ENCODE measurements at places on chromosomes 1 and 21.

- no peak for DNase-seq
Observed at GRCh38 chr1:54362881-54363340, 43.3 kb downstream of the SSBP3 start.

- no peak for DNase-seq
Observed at GRCh38 chr1:207862241-207862787, 48.6 kb downstream of the CD34 start.

DNA sequence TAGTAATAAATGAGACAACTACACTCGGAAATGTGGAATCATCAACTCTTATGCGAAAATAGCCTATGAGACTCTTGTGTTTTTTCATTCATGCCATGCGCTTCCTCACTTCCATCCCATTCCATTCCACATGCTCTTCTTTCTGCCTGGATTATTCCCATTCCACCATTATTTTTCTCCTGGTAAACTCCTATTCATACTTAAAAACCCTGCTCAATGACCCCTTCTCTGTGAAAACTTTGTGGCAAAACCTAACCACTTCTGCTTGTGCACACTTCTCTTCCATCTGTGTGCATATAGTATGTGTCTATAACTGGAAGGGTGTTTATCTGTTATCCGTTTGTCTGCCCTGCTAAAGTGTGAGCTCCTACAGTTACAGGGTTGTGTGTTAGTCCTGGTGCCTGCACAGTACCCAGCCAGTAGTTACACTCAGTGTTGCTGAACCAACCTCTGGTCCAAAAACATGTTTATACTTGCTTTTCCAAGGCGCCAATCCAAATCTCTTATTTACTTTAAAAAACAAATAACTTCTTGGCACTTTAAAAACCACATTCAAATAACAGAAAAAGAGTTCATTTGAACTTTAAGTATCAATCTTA lies 10.7 kb downstream of the EPHX1 start:
- no peak for DNase-seq

DNA sequence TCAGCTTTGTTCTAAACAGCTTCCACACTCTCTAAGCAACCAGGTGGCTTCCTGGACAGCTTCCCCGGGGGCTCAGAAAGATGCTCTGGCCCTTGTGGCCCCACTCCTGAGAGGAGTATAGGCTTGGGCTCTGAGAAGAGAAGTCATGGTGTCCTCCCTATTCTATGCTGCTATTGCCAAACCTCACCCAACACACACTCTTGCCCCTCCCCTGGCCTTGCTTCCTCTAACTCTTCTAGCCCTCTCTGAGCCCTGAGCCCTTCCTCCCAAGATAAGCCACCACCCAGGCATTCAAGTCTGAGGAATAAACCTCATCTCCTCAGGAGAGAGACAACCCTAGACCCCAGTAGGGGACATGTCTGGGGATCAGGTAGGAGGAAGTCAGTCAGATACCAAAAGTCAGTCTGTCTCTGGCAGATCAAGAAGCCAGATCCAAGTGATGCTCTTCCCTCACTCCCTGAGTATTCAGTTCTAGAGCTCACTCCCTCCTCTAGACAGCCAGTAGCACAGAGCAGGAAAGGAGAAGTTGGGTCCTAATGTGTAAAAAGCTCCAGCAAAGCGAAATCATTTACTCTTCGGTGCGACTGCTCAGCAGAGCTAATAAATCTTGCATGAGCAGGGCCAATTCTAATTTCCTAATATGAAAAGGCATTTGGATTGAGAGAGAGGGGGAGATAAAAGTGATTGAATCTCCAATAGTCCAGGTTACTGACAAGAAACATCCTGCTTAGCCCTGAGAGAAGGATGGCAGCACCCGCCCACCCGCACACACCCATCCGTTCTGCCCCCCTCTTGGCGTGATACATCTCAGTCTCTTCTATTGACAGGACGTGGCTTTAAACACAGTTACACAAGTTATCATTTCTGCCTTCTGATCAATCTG lies 50.5 kb downstream of the DMAP1 start:
- no peak for DNase-seq

DNA sequence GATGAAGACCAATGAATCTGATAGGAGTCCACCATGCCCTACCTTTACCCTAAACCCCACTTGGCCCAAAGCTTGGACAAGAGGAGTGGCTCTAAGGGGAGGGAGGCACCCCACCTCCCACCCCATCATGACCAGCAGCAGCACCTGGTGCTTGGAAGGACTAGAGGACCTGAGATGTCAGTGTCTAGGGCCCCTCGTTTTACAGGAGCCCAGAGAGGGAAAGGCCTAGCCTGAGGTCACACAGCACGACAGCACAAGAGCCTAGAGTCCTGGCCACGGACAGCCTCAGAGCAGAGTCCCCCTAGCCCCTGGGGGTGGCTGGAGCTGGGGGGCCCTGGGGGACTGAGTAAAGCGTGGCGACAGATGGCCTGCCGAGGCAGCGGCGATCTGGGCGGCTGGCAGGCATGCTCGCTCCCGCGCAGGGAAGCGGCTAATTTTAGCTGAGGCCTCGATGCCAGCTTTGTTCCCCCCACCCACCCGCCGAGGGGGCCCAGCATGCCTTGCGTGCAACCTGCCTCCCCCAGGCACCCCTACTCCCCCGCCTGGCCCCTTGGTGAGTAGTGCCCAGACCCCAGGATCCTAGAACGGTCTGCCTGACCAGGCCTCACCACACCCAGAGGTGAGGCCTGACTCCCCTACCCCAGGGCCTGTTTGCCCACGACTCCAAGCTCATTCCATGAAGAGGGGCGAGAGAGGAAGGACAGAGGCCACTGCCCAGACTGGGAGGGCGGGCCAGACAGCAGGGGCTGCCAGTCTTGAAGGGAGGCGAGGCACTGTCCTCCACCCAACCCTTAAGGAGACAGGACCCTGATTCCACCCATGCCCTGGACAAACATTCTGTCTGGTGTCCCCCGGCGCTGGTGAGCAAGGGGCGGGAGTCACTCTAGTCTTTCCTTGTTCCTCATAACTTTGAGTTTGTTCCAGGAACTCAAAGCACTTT lies 39.0 kb downstream of the AHDC1 start:
- no peak for DNase-seq

DNA sequence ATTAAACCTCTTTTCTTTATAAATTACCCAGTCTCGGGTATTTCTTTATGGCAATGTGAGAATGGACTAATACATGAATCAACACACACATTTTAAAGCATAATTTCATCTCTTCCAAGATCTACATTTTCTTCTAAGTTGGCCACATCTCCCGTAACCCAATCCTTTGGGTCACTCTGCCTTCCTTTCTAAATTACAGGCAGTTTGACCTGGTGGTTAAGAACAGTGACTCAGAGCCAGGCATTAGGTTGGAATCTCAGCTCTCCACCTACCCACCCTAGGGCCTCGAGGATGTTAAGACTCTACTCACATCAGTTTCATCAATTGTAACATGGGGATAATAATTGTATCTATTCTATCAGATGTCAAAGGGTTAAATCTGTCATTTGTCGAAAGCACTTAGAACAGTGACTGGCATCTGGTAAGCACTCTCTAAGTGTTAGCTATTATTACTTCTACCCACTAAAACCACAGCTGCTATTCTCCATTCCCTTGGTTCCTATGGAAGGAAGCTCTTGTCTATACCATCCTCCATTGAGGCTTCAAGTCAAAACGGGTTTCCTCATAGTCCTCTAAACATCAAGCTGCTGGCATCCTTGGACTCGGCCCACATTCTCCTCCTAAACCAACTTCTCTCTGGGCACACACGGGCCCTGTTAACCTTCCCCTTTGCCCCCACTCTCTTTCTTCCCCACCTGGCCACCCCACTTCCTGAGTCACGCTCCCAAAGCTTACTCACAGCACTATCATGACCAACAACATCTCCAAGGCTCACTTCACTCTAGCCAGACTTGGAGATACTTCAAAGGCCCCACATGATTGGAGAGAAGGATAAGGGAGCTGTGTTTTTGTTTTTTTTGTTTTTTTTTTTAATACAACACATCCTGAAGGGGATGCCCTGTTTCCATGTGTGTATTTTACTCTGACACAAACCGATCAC lies 116.9 kb downstream of the TGFBR3 start:
- no peak for DNase-seq

DNA sequence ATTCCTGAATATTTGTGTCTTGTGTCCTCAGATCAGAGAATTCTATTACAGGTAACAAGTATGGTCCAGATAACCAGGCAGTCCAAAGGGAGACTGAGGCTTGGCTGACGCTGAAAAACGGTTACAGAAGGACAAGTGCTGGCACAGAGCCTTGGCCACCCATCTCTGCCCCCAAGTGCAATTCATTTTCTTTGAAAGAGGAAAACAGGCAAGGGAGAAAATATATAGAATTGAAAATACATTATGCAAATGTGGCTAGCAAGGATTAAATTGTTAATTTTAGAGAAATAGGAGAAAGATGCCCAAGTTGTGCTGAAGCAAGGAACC lies 1.2 kb downstream of the SORT1 start:
- no peak for DNase-seq

DNA sequence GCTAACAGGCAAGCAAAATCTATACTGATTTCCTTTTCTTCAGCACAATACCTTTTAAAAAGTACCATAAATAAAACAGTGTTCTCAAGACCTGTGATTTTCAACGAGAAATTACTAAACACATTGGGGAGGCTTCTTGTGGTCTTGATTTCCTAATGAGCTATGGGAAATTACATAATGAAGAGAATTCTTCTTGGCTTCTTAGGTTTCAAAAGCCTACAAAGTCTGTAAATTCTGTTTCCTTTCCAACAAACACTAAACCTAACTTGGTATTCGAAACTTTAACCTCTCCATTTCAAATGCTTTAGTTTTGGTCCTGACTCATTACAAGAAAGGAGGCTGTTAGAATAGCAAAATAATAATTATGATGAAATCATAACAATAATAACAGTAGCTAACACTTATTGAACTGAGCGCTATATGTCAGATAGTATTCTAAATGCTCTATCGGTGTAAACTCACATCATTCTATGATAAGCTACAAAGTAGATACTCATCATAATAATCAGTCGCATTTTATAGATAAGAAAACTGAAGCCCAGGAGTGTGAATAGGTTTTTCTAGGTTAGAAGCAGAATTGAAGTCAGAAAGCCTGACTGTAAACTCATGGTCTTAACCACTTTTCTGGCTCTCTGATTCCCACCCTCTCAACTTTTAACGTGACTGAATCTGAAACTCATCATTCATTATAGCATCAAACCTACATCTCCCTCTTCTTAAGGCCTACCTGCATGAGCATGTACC lies 486.7 kb downstream of the SMYD3 start:
- no peak for DNase-seq

DNA sequence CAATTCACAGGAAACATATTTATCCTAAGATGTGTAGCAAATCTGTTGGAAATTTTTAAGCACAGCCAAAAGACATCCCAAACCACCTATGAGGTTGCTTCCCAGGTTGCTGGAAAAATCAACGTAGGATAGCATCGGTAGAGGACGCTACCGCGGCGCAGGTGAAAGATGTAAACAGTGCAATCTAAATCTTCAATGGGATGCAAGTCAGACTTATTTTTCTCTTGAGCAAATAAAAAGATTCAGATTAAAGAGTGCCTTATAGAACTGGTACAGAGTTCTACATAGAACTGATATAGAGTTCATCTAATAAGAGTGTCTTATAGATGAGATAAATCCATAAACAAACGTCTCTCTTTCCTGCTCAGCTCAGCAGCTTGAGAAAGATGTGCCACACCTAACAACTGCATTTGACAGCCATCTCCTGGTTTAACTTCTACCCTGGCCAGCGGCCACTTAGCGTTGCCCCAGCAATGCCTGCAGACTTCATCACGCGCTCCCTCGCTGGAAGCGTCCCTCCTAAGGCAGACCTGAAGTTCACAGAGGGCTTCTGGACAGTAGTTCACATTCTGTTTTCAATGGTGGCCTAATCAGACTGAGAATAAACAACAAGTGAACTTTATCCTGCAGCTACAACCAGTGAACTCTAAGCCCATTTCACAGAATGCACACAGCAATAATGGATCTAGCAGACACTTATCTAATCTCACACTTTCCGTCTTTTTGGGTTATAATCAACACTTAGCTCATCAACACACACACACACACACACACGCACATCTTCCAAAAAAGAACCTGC lies 164.5 kb downstream of the TOMM20 start:
- no peak for DNase-seq

DNA sequence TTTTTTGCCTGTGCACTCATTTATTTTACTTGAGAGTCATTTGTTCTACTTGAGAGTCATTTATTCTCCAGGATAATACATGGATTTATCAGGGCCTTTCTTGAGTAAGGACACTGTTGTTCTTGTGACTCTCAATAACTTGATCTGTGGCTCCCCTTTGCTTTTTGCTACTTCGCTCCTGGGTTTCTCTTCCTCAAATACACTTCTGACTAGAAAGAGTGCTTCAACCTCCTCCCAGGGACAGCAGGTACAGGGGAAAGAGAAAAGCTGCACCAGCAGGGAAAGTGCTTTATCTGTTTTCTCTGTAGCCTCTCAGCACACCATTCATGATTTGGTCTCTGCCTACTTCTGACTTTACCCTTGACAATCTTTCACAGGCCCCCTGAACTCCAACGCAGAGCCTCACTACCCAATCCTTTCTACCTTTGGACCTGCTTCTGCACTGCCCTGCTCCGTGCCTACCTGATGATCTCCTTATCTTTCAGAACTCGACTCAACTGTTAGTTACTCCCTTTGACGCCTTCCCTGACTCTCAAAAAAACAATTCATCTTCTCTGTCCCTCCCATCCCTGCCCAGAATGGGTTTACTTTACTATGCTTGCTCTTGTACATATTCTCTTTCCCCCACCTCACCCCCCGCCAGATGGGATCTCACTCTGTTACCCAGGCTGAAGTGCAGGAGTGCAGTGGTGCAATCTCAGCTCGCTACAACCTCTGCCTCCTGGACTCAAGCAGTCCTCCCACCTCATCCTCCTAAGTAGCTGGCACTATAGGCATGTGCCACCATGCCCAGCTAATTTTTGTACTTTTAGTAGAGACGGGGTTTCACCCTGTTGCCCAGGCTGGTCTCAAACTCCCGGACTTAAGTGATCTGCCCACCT lies 15.6 kb upstream of the PIGM start:
- DNase-seq: no peak

DNA sequence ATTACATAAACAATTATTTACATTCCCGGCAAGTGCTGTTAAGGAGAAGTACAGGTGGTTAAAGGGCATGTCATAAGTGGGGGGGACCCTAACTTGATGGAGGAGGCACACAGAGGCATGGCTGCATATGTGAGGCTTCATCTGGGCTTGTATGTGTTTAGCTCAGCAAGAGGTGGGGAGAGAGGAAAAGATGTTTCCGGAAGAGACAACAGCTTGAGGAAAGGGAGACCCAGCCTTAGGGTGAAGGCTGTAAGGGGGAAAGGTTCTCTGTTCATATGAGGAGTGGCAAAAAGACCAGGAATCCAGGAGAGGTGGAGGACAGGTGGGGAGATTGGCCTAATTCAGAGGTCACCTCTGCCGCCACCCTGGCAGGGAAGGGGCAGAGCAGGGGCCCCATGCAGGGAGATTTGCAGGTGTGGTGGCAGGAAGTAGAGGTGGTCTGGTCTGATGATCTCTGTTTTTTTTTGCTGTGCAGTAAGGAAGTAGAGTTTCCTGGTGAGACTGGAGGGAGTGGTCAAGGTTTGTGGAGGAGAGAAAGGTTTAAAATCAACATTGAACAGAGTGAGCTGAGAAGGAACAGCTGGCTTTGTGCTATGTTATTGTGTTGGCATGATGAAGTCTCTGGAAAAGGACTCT lies 9.0 kb downstream of the TRAF5 start:
- peak; percentile 17 for DNase-seq
